ENCODE measurements at places on chromosomes 3 and 15.

- DNase-seq, result no peak
Observed at GRCh38 chr15:94370206-94370935, 139.0 kb downstream of the MCTP2 start.

GRCh38 chr3:46895204-46895660 is 17.7 kb downstream of the PTH1R start:
- DNase-seq, result peak; percentile 48

- no peak for DNase-seq
Observed at GRCh38 chr3:128425846-128426127, 40.9 kb downstream of the DNAJB8 start.

GRCh38 chr3:19901918-19902317 is 32.1 kb downstream of the EFHB start:
- DNase-seq, result no peak

DNA sequence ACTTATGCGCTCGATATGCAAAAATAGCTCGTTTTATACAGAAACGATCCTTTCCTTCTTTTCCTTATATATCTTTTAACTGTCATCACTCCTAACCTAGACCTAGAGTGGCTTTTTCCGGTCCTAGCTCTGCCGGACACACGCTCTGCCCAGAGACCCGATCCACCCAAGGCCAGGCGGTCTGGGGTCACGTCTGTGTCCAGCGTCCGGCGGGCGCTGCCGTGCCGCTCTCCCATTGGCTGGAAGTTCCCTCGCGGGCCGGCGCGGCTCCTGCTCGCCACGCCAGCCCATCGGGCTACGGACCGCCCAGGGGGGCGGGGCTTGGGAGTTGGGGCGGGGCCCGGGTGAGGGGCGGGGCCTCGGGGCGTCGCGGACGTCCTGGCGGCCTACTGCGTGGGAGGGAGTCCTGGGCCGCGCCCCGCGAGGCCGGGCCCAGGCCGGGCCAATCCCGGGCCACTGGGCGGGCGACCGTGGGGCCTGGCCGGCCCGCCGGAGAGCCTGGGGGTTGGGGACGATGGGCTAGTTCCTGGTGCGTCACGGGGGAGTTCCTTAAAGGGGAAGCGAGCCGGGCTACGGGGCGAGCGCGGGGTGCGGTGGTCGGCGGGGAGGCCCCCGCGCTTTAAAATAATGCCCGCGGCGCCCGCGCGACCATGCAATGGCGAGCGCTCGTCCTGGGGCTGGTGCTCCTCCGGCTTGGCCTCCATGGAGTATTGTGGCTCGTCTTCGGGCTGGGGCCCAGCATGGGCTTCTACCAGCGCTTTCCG is at the start of gene EDEM1:
Gene EDEM1 (plus strand): TSS at position 552 of the 764 bp plus-strand sequence. CDS start 99 bp downstream, at position 651.
- peak; percentile 96 for DNase-seq

DNA sequence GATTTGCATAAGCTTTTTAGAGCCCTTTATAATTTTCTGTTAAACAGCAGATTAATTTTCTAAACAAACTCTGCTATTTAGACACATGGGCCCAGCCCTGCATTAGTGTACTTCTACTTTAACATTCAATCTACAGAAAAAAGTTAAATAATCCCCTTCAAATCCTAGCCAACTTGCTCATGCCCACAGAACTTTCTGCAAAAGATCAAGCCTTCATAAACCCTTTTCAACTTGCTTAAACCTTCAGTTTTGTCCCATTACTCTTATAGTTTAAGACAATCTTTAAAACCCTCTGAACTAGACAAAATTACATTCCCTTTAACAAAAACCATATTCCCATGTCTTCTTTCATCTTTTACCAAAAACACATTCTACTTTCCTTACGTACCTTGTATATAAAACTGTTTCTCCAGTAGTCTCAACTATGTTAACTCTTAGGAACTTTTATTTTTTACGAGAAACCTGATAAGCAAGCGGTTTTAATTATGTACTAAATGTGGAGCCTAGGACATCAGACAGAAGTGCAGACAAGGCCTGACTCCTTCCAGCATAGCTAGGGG is 25.2 kb upstream of the ADGRG7 start:
- DNase-seq, result no peak

GRCh38 chr3:111859061-111859973 is at the start of gene PHLDB2:
TSS of gene PHLDB2 (plus strand) at chr3:111859265. CDS start at chr3:111884078, 24,813 bp downstream.
- DNase-seq, result peak; percentile 88

- peak; percentile 61 for DNase-seq
Observed at GRCh38 chr3:104628185-104628789, 738.4 kb upstream of the ALCAM start.

DNA sequence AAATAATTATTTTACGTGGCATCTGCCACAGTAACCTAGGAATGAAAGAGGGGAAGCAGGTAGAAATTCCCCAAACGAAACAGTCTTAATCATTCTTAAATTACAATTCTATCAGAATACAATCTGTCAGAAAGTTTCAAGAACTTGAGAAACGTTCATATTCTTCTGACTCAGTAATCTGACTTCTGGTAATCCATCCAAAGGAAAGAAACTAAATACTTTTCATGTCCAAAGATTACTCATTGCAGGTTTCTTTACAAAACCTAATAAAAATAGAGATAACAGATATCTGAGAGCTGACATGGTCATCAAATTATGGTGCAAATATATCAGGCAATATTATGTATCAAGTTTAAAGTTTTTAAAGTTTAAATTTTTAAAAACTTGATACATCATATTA is 109.4 kb downstream of the DLG1 start:
- DNase-seq, result peak; percentile 13

GRCh38 chr3:134901461-134901860 is 106.4 kb downstream of the EPHB1 start:
- DNase-seq, result no peak

- DNase-seq, result no peak
Observed at GRCh38 chr3:50154476-50154839, 666 bp upstream of the SEMA3F start.

DNA sequence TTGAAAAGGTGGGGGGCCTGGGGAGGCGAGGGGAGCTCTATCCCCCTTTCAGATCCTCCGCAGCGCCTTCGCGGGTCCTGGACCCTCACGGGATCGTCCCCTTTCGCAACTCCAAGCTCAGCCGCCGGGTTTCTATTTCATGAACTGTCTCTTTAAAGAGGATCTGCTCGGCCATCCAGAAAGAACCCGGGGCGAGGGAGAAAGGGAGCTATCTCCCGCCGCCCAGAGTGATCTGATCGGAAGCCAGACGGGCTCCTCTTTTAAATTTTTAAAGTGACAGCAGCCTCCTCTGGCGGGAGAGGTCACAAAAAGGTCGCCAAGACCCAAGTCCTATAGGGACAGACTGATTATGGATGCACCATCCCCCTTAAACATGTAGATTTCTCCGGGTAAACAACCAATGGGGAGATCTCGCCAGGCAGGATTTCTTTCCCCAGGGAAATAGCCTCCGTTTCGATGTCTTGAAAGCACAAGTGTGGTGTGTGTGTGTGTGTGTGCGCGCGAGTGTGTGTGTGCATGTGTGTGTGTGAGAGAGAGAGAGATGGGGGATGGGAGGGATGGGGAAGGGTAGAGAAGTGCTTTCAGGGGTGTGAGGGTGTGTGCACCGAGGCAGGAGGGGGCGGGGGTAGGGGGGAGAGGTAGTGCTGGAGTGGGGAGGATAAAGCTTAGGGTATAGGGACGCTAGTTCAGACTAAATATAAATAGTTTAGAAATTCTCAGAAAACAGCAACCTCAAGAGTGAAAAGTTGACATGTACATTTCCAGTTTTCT is 516.1 kb downstream of the MECOM start:
- peak; percentile 2 for DNase-seq

DNA sequence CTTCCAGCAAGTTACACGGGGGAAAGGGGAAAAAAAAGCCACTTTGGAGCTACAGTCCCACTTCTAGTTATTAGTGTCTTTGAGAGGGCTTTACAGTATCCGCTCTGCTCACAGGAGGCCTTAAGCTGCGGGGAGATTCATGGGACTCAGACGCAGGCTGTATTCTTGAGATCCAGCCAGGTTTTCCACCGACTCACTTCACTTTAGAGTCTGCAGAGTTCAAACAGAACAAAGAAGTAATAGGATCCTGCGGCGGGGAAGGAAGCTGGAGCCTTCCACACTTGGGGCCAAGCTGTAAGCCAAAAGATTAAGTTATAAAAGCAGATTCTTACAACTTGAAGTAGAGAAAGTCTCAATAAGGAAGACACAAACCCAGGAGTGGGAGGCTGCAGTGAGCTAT is 60.2 kb upstream of the FAM174B start:
- DNase-seq, result no peak

GRCh38 chr3:197368821-197369220 is 70.4 kb upstream of the DLG1 start:
- peak; percentile 42 for DNase-seq

GRCh38 chr3:139427283-139428060 is 38.0 kb upstream of the COPB2 start:
- peak; percentile 62 for DNase-seq

GRCh38 chr15:76346669-76347481 is 10.3 kb downstream of the ISL2 start:
- DNase-seq, result no peak

GRCh38 chr3:60304112-60304511 is 947.1 kb downstream of the FHIT start:
- DNase-seq, result peak; percentile 21

GRCh38 chr3:113275929-113276750 is 64.8 kb downstream of the BOC start:
- no peak for DNase-seq

DNA sequence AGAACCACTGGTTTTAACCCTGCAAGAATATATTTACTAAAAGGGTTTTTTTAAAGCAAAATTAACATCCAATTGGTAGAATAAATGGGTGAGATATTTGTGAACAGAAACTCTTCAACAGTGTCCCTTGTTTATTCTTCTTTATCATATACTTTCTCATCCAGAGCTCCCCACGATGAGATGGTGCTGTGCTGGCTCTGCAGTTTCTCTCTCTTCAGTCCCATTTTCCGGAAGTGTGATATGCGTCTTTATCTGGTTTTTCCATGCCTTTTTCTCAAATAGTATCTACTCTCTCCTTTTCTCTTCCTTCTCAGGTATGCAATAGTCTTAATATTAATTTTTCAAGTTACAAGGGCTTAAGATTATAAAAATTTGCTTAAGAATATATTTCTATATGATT is 1.5 kb downstream of the EAF2 start:
- DNase-seq, result no peak

- DNase-seq, result no peak
Observed at GRCh38 chr15:78850941-78851755, 21.5 kb upstream of the MORF4L1 start.

DNA sequence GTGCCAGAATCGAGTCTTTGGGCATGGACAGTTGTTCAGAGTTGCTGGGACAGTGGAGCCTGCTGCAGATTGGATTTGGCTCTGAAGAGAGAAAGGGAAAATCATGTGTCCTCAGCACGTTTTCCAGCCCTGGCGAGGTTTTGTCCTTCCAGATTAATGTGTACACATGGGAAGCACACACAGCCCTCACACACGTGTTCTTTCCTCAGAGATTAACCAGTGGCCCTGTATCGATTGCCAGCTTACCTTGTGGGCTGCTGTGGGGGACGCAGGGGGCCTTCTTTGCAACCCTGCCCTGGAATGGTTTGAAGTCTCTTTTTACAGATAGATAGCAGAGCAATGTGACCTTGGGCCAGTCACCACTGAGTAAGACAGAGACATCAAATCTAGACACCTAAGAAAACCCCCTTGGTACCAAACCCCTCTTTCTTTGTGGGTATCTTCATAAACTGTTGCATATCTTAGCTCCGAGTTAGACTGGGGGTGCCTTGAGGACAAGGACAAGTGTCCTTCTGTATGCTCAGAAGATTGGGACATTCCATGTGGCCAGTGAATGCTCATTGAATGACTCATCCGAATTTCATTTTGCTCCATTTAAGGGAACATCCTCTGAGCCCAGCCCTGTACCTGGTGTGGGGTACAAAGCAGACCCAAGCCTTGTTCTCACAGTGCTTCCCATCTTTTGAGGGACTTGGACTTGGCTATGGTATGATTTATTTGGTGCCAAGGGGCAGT is 48.0 kb downstream of the SMAD6 start:
- DNase-seq, result no peak

DNA sequence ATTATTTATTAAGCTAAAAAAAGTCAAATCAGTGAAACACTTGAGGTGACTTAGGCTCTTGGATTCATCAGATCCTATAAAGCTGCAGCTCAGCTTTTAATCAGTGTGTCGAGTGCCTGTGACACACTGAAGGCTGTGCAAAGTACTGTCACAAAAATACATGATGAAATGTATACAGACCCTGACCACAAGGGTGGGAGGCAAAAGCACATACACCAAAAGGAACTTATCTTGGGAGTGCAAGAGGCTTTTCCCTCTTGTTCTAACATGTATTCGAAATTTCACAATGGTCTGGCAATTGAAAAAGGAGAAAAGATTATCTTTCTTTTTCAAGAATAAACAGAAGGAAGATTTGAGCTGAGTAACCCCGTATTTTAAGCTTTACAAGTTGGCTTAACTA is 35.9 kb downstream of the VGLL4 start:
- no peak for DNase-seq

GRCh38 chr15:50888054-50888453 is 20.4 kb upstream of the AP4E1 start:
- DNase-seq, result no peak

DNA sequence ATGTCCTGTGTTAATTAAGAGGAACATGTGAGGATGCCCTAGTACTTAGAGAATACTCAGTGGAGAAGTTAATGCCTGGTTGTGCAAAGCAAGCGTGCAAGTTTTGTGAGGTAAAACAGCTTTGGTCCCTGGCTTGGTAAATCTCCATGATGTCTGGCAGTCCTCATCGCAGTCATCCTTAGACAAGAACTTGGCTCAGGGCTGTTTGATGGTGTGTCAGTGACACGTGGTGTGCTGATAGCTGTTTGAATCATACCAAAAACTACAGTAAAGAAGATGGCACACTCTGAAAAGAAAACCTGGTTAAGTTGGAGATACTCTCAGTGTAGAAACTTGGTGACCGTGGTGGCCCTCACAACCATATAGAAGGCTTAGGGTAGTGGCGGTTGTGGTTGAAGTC is 361.7 kb downstream of the FEZF2 start:
- no peak for DNase-seq

GRCh38 chr3:150483226-150483625 is 63.1 kb downstream of the SERP1 start:
- no peak for DNase-seq

DNA sequence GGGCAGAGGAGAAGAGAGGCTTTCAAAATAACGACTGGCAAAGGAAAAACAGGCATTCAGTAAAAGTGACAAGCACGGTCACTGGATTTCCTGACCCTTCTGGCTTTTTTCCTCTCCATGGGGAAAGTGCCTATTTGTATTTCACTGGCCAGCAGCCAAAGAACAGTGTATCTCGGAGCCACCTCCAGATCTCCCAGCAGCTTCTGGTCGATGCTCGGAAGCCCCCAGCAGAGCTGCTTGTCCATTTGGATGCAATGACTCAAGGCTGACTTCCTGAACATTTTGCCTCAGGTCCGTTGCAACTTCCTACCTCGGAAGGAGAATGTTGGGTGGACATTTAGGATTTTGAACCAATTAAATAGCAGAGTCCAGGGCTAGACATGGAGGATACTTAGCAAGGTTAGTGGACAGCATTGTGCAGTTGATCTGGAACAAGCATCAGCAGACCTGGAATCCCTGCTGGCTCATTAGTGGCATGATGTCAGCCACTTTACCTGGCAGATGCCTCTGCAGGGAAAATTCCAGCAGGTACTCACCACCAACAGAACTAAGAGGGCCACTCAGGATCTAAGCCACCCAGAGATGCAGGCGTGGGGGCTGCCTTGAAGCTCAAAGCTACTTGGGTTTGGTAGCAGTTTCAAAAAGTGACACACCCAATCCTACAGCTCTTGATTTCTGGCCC is 1.1 kb downstream of the FAM107A start:
- DNase-seq, result no peak

- DNase-seq, result no peak
Observed at GRCh38 chr3:134820994-134821393, 25.9 kb downstream of the EPHB1 start.

All from NCI-H226 (cell line).